ENCODE measurements at places on chromosomes 12 and 14.

GRCh38 chr14:101743701-101744100 lies 17.8 kb upstream of the PPP2R5C start:
- DNase-seq: no peak

DNA sequence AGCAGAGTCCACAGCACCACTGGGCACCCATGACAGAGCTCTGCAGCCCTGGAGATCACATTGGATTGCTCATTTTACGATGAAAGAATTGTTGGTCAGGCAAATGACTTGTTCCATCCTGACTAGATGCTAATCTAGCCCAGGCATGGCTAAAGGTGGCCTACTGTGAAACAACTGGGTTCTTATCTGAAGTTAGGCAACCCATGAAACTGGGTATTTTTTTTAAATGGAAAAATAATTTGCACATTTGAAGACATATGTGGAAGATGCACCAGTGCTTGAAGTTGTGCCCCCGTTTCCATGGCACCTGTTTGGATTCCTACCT lies 8.3 kb downstream of the PYGL start:
- DNase-seq: no peak

DNA sequence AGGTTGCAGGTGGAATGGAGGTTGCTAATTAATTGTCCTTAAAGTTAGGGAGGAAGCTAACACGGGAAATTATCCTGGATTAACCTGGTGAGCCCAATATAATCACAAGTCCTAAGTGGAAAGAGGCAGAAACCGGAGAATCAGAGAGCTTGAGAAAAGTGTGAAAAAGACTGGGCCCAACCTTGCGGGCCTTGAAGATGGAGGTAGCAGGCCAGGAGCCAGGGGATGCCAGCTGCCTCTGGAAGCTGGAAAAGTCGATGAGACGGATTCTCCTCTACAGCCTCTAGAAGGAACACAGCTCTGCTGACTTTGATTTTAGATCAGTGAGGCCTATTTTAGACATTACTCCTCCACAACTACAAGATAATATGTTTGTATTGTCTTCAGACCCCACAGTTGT lies 2.1 kb downstream of the SDR9C7 start:
- no peak for DNase-seq

DNA sequence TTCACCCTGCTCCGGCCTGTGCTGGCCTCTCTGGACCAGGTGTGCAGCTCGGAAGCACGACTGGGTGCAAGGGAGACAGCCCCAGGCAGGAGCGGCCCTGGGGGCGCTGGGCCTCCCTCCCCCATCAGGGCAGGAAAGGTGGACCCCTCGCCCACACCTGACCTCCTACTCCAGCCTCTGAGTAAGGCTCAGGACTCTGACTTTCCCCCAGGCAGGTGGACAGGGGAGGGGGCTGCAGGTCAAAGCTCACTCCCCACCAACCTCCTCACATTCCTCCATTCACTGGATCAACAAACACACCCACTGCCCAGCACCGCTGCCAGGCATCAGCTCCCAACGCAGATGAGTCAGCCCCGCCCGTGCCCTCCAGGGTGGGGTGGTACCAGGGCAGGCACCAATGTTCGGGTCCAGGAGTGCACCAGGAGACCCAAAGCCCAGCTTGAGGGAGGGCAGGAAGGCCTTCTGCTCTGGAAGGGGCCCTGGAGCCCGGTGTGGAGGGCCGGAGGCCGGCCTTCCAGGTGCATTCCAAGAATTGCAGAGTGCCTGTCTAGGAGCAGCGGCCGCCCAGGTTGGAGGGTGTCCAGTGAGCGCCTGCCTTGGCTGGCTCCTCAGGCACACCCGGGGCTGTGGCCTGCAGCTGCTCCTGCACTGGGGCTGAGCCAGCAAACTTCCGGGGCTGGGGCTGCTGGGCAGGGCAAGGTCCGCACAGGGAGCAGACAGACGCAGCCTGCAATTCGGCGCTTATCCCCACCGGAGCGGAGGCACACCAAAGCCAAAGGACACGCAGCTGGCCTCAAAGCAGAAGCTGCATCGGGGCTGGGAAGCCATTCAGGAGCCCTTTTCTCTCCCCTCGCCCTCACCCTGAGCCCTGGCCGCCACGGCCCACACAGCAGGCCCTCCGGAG lies 1.6 kb upstream of the INF2 start:
- DNase-seq: peak; percentile 66

DNA sequence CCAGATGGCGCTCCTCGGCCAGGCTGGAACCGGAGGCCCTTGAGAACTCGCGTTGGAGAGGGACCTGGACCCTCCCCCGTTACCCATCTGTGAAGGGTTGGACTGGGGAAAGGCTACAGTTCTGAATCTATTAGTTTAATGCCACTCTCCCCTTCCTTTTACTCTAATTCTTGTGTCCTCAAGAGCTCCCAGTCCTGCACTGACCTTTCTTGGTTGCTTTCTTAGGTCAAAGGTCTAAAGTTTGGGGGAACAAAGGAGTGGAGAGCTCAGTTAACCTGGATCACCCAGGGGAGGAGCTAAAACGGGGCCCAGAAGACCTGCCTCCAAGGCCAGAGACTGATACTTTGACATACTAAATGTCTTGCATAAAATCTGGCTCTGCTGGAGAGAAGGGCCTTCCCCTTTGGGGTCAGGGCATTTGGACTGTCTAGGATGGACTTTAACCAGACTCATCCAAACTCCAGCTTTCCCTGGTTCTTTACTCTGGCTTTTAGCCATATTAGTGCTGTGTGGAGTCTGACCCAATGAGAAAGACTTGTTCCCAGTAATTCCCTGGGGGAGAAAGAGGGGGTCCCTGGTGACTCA lies 923 bp upstream of the MLF2 start:
- no peak for DNase-seq

GRCh38 chr12:76143343-76144244 lies 59.1 kb upstream of the NAP1L1 start:
- no peak for DNase-seq

GRCh38 chr12:46461459-46461858 lies 88.9 kb upstream of the SLC38A2 start:
- no peak for DNase-seq

Data from muscle of arm (tissue), 14 donors.